ENCODE measurements at places on chromosomes 3 and 15.

- no peak for DNase-seq
Observed at GRCh38 chr3:26621906-26622620, 509 bp upstream of the LRRC3B start.

GRCh38 chr3:14925729-14926591 is 21.4 kb upstream of the NR2C2 start:
- no peak for DNase-seq

DNA sequence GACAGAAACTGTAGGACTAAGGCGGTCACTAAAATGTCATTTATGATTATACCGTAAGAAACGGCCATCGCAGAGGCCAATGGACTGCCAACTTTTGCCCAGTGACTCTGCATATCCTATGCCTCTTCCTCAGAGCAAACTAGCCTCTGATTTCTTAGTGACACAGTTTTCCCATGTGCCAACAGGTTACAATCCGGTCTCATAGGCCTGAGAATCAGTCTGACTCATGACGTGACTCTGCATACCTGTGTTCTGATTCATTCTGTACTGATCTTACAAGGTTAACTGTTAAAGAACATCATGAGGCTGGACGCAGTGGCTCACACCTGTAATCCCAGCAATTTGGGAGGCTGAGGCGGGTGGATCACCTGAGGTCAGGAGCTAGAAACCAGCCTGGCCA is 17.8 kb downstream of the RUBCN start:
- no peak for DNase-seq

GRCh38 chr3:143294188-143294587 is 174.6 kb downstream of the CHST2 start:
- no peak for DNase-seq

- no peak for DNase-seq
Observed at GRCh38 chr3:178043084-178043483, 493.2 kb upstream of the KCNMB2 start.

- DNase-seq, result no peak
Observed at GRCh38 chr3:68018275-68018674, 363.9 kb upstream of the SUCLG2 start.

DNA sequence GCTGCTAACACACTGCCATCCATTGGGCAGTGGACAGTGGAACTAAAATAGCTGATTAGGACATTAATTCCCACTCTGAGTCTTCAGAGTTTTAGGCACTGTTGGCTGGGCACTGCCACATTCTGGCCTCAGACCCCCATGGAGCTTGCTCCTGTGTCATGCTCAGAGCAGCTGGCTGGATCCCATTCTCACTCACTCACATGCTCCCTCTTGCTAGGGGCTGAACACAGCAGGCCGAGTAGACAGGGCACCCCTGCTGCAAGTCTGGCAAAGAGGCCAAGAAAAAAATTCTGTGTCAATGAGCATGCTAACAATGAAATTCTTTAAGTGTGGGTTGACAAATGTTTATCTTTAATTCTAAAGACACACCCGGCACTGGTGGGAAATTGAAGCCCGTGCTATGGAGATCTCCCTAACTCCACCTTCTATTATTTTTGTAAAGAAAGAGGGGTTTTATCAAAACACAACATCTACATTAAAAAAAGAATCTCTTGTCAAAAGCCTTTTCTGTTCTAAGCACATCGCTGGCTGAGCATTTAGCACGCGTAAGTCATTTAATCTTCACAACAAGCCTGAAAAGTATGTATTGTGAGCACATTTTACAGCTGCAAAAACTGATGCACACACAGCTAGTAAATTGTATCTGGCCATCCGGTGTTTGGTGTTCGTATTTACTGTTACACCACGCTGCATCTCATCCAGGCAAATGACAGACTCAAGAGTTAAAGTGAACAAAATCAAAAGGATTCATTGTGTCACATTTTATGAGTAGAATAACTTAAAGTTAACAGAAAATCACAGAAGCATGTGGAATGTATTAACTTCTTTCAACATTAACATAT is 362.1 kb downstream of the PLOD2 start:
- DNase-seq, result no peak

DNA sequence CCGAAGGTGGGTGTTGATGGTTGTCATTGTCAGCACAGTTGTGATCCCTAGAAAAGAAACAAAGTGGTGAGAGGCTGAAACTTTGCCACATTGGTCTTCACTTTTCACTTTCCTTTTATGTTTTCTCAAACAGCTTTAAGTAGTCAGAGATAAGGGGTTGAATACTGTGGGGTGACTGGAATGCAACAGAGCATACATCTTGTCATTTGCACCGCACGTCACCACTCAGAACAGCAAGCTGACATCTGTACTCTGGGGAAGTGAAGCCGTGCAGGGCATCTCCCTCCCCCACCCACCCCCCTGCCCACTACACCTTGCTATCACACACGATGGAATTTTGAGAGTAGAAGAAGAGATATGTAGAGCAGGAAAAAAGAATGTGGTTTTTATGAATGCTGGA is 211.7 kb downstream of the GABRB3 start:
- no peak for DNase-seq

DNA sequence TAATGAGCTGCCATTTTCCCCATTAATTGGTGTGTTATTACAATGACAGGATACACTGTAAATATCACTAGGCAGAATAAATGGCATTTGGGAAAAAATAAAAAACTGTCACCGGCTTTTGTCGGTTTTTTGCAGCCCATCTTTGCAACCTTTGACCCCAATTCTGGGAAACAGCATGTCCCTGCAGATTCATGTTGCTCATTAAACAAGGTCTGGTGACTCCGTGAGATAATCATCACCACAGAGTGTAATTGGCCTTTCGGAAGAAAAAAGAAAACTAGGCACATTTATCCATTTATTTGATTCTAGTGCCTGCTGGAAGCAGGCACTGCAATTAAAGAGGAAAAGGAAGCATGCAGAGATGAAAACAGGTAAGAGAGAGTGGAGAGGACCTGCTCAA is 64.5 kb downstream of the TRAT1 start:
- DNase-seq, result no peak

GRCh38 chr15:39426552-39427532 is 154.0 kb upstream of the THBS1 start:
- DNase-seq, result peak; percentile 68

GRCh38 chr3:28901018-28901417 is 379.9 kb upstream of the RBMS3 start:
- DNase-seq, result no peak

GRCh38 chr15:51270706-51271105 is 67.7 kb downstream of the CYP19A1 start:
- no peak for DNase-seq

- no peak for DNase-seq
Observed at GRCh38 chr3:58150130-58150809, 60.5 kb downstream of the DNASE1L3 start.

- no peak for DNase-seq
Observed at GRCh38 chr3:185280572-185281365, 26.9 kb upstream of the EHHADH start.

DNA sequence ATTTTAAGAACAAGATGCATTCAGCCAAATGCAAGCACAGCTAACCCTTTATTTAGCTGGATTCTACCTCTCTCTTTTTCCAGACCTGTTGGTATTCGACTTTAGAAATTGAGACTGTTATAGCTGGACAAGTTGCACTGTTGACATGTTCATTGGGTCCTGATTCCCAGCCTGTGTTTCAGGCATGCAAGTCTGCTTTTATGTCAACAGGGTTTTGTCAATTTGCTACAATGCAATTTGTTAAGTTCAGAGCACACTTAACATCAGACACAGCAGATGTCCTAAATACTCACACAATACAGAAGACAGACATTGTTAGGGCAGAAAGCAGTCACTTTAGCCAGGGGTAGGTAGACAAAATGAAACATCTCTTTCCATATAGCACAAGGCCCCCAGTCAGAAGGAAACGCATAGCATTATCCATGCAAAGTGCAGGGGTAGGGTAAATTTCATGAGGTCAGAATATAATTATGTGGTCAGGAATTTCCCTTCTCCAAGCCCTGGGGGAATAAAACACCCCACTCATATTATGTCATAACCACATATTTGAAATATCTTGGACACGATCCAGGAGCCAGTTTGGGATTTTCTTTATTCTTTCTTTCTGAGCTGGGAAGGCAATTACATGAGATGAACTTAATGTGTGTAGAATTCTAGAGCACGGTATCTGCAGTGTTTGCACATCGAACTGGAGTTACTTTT is 504.1 kb downstream of the NTRK3 start:
- DNase-seq, result no peak

- no peak for DNase-seq
Observed at GRCh38 chr15:39154227-39154638, 426.6 kb upstream of the THBS1 start.

DNA sequence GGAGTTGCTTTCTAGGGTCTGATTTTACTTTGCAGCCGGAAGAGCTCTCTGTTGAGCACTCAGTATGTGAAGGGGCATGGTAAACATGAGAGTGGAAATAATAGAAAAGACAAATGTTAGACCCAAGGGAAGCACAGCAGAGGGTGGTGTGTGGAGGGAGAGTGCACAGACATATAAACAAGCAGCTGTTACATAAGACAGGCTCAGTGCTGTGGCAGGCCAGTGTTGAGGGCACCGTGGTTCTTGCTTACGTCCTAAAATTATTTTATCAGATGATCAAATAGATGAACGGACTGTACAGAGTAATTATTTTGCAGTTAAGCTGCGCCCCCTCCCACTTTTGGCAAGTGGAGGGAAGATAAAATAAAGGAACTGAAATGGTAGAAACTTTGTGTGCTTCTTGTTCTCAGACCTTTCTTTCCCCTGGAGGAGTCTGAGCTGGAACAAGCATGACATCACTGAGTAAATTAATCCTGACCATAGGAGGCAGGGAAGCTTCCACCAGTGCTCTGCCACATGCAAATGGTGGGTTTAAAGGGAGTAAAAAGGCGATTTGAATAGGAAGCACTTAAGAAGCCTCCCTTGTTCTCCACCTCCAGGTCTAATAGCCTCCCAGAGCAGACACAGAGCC is 205.6 kb downstream of the IL20RB start:
- DNase-seq, result no peak

GRCh38 chr3:105883798-105884377 is 15.1 kb upstream of the CBLB start:
- DNase-seq, result no peak

DNA sequence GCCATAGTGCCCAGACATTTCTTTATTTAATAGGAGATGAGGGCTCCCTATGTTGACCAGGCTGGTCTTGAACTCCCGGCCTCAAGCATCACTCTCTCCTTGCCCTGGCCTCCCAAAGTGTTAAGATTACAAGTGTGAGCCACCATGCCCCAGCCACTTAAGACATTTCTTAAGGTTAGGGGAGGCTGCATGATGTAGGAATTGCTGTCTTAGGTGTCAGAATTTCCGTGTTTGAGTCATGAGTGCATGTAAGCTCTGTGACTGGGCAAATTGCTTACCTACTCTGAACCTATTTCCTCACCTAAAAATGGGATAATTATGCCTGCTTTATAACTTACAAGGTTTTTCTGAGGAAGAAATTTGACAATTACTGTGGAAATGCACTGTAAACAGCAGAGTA is 34.2 kb upstream of the SIAH2 start:
- DNase-seq, result no peak

DNA sequence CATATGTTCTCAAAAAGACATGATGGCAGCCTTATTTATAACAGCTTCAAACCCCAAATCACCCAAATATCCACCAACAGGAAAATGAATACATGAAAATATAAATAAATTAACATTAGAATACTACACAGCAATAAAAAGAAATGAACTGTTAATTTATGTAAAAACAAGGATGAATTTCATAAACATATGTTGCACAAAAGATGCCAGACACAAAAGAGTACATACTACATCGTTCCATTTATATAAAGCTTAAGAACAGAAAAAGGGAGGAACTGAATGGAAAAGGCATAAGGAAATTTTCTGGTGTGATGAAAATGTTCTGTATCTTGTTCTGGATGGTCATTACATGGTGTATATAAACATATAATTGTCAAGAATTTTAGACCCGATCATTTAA is 69.9 kb upstream of the TUSC7 start:
- DNase-seq, result no peak

DNA sequence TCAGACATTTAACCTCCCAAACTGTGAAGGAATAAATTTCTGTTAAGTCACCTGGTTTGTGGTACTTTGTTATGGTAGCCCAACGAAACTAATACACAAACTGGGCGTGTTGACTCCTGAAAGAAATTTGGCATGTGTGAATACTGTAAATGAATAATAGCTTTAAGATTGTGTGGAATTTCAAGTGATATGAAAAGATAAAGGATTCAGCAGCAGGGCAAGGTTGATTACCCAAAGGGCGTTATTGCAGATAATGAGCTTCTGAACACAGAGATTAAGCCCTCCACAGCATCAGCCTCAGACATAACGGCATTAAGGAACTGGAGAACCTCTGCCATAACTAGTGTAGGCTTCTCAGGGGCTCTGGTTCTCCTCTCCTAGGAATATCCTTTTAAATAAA is 451.5 kb upstream of the NECTIN3 start:
- DNase-seq, result no peak

DNA sequence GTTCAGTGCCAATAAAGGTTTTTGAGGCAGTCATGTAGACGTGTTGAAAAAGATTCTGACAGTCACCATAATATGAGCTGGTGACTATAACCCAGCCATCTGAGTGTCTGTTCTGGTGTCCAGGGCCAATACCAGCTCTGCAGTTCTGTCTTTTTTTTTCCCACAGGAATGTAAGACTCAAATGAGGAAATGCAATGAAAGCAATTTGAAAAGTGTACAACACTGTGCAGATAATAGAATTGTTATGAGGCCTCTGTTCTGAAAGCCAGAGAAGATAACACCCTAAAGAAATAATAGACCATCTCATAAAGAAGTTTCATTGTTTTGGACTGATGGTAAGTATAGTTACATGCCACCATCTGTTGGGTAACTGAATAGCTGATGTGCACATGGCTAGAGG is 57.1 kb downstream of the CLDN1 start:
- no peak for DNase-seq

- no peak for DNase-seq
Observed at GRCh38 chr3:67474311-67474710, 180.1 kb downstream of the SUCLG2 start.

GRCh38 chr3:35946854-35947515 is 307.7 kb downstream of the ARPP21 start:
- no peak for DNase-seq

GRCh38 chr3:195537995-195538394 is 5.1 kb downstream of the PPP1R2 start:
- no peak for DNase-seq

- no peak for DNase-seq
Observed at GRCh38 chr3:13546667-13547171, 2.2 kb upstream of the FBLN2 start.

- no peak for DNase-seq
Observed at GRCh38 chr3:141261472-141262307, 30.1 kb downstream of the PXYLP1 start.

DNA sequence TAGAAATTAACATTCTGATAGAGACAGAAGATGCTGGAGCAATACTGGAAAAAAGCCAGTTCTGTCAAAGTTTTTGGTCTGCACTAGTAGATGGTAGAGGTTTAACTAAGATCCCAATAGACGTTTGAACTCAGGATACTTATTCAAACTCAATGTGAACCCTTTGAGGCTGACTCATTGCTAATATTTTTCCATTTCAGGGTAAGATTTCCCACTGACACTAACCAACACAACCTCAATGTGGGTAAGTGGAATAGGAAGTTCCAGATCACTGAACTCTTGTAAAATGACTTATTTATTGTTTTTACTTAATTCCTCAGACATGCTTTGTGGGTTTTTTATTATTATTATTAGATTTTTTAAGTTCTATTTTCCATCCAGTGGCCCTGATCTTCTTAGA is 1024.8 kb downstream of the EPHA3 start:
- DNase-seq, result no peak
